Iris pigment epithelial cell (primary cell): ENCODE measurements at places on chromosomes 13 and 19.

DNA sequence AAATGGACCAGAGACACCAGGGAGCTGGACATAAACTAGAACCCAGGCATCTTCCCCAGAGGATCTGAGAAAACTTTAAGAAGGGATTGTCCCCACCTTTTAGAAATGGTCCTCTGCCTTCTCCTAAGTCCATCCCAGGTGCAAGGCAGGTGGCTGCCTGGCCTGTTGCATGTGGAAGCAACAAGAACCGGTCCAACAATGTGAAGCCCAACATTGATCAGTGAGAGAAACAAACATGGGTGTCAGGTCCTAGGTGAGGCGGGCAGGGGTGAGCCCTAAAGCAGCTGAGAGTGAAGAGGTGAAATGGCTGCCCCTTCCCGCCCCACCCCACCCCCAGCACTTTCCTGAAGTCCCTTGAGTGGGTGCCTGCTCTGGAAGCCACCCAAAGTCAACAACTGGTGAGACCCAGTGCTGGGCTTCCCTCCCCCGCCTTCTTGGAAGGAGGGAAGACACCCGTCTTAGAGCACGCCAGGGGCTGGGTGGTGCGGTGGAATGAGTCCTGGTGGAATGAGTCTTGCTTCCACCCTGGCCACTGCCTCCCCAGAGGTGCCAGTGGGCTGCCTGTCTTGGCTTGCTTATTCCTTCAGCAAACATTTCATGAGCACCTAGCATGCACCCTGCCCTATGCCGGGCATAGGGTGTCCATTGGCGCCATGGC, 1.7 kb downstream of the AP1M1 start:
- DNase-seq: no peak

- peak; percentile 19 for DNase-seq
These were observed 2673.8 kb downstream of the PCDH9 start for GRCh38 chr13:64556376-64556775.

DNA sequence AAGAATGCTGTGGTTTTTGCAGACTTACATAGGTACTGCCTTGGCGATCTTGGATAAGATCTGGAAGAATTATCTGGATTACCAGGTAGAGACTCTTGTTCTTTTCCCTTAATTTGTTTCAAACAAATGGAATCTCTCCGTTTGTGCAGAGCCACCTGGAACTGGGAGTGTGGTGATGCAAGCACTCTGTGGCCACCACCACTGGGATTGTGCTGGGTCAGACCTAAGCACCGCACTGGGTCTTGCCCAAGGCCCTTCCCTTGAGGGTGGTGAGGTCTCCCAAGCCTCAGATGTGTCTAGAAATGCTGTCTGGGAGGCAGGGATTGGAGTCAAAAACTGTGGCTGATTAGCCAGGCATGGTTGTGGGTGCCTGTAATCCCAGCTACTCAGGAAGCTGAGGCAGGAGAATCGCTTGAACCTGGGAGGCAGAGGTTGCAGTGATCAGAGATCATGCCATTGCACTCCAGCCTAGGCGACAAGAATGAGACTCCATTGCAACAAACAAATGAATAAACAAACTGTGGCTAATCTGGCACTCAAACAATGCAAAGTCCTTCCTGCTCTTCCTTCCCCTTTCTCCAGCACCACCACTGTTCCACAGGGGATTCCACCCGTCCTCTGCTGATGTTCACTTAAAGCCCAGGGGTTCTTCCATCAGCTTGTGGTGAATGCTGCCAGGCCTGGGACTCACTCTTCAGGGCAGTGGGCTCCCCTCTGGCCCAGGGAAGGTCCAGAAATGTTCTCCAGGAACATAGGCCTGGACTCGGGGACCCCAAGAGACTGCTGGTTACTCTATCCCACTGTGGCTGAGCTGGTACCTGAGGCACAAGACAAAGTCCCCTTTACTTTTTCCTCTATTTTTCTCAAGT, 10.8 kb upstream of the CEACAM1 start:
- DNase-seq: no peak

DNA sequence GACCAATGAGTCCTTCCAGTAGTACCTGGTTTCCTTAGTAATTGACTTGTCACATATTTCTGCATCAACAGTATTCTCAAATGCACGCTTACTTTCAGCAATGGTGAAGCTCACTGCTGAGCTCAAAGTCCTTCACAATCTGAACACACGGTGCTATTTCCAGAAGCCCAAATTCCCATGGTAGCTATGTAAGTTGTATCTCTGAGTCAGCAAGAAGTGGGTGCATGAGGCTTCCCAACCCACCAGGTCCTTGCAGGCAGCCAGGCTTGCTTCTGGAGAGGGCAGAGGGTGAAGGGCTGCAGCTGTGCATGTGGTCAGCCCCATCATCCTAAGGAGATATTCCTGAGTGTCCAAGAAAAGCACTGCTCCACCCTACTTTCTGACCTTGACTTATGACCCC, 25.7 kb downstream of the COL4A2 start:
- DNase-seq: no peak

DNA sequence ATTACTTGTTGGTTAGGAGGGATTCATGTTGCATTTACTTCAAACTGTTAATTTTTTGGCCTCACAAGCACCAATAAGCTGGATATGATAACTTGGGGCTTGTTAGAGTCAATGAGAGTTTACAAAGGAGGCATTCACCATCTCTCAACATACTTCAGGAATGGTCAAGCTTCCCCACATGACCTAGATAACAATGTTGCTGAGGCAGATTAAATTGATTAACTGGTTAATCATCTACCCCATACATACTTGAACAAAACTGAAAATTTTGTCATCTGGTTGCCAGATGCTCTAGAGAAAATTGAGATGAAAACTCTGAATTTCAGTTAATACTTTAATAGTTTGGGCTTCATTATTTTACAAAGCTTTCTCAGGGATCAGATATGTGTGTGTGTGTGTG, 43.0 kb upstream of the UBL3 start:
- no peak for DNase-seq

DNA sequence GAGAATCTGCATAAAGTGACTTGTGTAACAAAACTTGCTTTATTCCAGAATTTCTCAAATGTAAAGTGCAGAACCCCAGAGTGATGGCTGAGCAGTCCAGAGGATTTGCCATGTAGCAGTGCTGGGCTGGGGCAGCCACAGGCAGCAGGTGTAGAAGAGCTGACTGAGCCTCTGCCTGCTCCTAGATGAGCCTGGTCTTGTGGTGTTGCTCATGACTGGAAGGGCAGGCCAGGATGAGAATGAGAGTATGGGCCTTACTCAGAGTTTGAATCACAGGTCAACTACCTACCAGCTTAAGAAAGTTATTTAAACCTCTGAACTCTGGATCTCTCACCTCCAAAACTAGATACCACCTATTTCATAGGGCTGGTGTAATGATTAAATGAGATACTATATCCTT, 2.9 kb upstream of the C13orf42 start:
- DNase-seq: no peak

DNA sequence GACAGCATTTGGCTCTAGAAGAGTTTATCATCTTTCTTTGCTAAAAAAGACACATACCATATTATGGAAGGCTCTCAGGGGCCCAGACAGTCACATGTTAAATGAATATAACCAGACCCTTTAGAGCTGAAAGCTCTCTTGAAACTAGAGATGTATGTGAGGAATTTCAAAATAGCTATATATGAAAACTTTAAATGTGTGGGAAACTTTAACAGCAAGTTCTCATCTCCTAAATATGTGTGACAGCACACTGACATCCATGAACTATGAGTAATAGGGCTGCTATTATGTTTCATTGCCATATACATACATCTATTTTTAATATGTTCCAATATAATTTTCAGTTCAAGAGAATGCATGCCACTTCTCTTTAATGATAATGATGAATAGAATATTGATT, 509.5 kb downstream of the GPC6 start:
- peak; percentile 79 for DNase-seq

DNA sequence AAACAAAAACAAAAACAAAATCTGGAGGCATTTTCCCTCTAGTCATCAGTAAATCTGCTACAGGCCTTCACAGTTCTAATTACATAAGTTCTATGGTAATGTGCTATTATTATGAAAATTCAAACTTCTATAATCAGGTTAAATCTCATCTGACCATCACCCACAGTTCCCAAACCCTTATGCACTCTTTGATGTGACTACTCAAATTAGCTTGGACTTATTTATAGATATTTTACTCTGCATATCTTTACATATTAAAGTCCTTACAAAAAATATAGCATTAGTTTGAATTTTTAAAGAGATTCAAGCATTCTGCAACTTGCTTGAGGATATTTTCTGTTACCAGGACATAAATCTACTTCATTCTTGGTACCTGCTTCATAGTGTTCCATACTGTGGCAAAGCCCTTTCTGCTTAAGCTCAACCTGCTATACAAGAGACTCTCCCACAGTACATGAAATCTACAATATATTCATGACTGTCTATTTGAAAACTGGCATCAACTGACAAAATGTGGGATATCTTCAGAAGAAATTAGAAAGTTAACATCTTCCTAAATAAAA, 22.9 kb downstream of the SMAD9 start:
- DNase-seq: no peak

DNA sequence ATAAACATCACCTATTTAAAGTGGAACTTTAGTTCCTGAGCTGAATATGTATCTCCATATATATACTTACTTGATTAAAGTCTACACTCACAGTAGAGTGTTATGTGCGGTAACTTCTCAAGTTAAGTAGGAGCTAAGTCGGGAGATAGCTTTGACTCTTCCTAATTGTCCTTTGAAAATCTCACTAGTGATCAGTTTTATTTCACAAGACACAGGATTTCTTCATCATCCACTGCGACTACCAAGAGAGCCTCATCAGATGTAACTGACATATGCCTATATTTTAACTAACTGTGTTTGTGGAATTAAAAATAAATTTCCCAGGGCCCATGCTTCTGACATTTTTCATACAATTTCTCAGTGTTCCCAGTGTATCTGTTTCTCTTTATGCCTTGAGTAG, 1664.0 kb downstream of the EFNB2 start:
- no peak for DNase-seq

DNA sequence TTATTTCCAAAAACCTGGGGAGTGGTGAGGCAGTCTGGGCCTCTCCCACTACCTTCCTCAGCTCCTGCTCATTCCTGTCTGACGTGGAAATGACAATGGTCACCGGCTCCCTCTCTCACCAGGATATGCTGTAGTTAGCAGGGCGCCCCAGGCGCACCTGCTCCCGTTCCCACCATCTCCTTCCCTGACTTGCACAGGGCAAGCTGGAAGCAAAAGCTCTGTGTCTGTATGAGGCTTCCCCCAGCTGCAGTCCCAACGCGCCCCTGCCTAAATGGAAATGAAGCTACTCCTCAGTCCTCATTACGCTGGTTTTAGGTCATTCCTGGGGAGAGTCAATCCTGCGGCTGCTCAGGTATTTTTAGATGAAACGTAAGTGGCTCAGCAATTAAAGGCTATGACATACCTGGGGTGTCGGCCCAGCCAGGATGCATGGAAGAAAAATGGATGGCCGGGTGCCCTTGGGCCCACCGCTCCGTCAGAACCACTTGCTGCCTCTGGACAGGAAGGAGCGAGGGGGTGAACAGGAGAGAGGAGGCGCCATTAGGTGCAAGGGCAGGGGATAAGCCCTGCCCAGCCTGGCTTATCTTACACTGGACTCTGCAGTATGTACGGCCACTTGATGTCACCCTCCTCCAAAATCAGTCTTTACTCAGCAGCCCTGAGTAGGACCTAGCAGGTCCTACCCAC, 32.4 kb downstream of the DHRS12 start:
- no peak for DNase-seq

GRCh38 chr19:30682999-30683536, 310.9 kb downstream of the ZNF536 start:
- DNase-seq: peak; percentile 85

DNA sequence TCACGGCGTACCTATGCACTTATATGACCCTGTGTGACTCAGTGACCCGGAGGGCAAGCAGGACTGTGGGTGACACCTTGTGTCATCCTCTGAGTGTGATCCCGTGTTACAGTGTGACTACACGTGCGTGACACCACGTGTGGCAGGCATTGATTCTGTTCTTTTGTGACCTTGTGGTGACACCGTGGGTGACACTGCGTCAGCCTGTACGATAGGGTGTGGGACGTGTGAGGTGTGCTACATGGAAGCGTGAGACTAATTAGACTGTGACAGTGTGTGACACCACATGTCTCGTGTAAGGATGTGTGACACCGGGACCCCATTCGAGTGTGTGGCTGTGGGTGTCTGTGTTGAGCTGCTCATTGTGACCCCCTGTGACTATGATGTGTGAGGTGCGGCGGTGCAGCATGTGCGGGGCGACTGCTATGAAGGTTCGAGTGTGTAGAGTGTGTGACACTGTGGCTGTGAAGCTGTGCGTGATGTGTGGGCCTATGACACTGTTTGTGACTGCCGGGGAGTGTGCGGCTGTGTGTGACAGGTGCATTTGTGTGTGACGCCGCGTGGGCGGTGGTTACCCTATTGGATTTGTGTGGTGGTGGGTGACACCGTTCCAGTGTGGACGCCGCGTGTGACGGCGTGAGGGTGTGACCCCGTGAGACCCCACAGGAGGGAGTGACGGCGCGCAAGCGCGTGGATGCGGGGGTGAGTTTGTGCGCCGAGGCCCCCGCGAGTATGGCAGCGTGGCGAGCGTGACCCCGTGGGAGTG, 399 bp upstream of the SPTBN4 start:
- DNase-seq: no peak
